Smooth muscle cell of the pulmonary artery (primary cell): ENCODE measurements at places on chromosomes 5 and 9. TPM values are rescaled to one million over a fixed set of nuclear protein-coding genes. Genes with fewer than 3 reads are reported as not detected.

The TMEM171 gene
- total RNA-seq, result 1.2 and 1.3 TPM in 2 replicates

The FLT4 gene
- 0.03 and 0.33 TPM in 2 replicates for total RNA-seq

The PCDHB14 gene
- total RNA-seq, result 1.6 and 2.1 TPM in 2 replicates

The MRPL22 gene
- 12.8 and 14.1 TPM in 2 replicates for total RNA-seq

The ABO gene
- total RNA-seq, result not detected in 2 replicates

The EGFL7 gene
- 28.3 and 40.9 TPM in 2 replicates for total RNA-seq

The GRXCR2 gene
- not detected in 2 replicates for total RNA-seq

The EPB41L4B gene
- 0.39 and 0.66 TPM in 2 replicates for total RNA-seq

The ZFP37 gene
- 2.3 and 3.0 TPM in 2 replicates for total RNA-seq
